ENCODE measurements at places on chromosomes 7 and 10. TPM values are rescaled to one million over a fixed set of nuclear protein-coding genes. Genes with fewer than 3 reads are reported as not detected.

KCNIP2 gene
- 5.2 TPM for total RNA-seq

DNA sequence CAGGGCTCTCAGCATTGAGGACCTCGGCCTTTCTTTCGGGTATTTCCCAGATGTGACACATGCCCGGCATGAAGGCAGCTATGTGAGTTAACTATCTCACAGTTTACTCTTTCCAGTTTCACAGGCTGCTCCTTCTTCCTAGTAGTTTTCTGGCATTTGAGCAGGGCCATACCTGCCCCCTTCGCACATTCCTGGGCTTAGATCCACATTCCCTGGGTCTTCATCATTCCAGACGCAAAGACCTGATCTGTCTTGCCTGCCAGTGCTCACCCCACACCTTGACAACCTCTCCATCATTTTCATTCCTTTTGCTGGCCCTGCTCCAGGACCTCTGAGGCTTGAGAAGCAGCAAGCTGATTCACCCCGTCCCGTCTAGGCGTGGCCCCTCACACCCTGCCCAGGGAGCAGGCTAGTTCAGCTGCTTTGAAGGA is 227.5 kb downstream of the WDR11 start:
- peak; percentile 44 for DNase-seq

MMRN2 gene
- total RNA-seq = 0.80 TPM

- no peak for DNase-seq
Observed at GRCh38 chr7:39664057-39664456, 40.7 kb downstream of the RALA start.

ATOH7 gene
- total RNA-seq = 0.46 TPM

GRCh38 chr7:50261593-50261992 is 42.9 kb upstream of the IKZF1 start:
- DNase-seq = no peak

- no peak for DNase-seq
Observed at GRCh38 chr10:5467634-5468255, 31.6 kb downstream of the CALML5 start.

DNA sequence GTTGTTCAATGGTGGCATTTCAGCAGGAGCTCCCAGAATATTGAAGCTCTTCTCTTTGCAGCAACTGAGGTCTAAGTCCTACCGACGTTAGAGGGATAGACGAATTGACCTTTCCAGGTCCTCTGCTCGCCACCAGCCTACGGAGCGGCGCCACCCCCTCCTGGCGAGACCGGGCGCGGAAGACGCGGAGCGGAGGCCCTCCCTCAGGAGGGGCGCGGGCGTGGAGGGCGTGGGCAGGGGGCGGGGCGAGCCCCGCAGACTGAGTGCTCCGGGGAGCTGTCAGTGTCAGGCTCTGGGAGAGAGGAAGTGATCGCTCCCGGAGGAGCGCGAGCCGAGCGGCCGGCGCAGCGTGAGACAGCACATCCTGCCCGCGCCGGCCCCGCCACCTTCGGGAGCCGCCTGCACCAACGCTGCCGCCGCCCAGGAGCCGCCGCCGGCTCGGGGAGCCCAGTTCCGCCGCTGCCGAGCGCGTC is at the start of gene DYNC1I1:
Gene DYNC1I1 (plus strand): TSS at position 257 of the 473 bp plus-strand sequence. CDS start 32,176 bp downstream, outside the sequence.
- peak; percentile 87 for DNase-seq

DNA sequence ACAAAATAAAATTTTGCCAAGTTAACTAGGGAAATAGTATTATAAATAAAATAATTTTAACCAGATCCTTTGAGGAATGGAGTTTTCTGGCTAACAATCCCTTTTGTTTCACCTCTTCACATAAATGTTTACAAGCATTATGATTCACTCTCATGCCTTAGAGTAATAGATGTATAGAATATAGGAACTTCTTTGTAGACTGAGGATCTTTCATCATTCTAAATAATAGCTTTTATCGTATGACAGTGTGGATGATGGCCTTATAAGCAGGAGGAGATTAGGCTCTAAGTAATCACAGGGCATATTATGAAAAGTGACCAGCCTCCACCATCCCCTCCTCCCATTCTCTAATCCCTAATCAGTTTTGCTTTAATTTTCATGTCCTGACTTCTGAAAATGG is 13.5 kb downstream of the ING3 start:
- no peak for DNase-seq

DOCK4 gene
- total RNA-seq = 12.7 TPM

GRCh38 chr7:68306692-68307107 is 1291.6 kb upstream of the AUTS2 start:
- no peak for DNase-seq

DNA sequence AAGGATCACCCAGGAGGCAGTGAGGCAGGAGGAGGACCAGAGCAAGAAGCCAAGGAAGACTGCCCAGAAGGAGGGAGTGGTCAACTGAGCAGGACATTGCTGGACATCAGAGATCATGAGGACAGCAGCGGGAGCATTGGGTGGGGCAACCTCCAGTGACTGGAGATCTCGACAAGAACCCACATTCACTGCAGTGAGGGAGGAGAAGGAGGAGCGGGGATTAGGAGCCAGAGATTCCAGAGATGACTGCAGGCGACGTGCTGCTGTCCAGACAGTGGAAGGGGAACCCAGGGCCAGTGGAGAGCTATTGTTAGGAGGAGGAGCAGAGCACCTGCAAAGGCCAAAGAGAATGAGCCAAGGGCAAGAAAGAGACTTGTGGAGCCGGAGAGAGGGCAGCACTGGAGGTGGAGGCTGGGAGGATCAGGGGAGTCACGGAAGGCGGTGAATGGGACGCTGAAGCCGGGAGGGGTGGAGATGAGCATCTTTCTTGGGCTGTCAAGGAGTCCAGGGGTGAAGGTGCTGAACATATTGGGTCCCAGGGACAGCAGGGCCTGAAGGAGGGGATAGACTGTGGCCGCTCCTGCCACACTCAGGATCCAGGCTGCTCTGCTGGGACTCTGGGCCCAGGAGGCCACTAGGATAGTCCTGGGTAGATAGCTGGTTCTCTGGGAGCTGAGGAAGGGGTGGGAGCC is 140.1 kb upstream of the UNC5B start:
- DNase-seq = no peak

DNA sequence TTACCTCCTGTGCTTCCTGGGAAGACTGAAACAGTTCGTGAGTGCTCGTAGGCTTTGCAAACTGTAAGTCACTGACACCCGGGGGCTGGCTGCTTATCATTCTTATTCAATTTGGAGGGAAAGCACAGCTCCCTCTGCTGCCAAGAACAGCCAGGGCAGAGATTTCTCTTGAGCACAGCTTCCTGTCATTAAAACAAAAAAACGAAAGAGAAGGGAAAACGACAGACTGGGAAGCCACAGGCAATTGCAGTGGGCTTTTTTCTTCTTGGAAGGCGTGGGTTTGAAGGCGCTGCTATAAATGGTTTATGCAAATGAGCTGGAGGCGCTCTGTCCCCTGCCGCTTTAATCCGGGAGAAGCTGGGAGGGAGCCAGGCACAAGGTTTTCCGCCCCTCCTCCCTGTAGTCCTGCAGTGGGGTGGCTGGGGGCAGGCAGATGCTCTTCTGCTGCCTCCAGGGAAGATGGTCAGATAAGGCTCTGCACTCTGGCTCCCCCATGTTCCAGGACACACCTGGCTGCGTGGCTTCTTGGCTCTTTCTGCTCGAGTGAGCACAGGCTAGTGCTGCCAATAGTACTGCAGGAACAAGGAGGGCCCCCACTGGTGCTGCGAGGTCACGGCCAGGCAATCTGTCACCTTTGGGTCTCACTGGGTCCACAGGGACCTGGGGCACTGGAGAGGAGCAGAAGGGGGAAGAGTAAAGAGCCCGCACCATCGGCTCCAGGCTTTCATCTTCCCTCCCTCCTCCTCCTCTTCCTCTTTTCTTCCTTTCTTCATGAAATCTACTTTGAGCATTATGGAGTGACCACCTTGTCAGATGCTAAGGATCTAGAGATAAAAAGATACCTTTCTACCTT is 49.5 kb downstream of the NEURL1 start:
- peak; percentile 85 for DNase-seq

MSMB gene
- total RNA-seq = 2.9 TPM

DNA sequence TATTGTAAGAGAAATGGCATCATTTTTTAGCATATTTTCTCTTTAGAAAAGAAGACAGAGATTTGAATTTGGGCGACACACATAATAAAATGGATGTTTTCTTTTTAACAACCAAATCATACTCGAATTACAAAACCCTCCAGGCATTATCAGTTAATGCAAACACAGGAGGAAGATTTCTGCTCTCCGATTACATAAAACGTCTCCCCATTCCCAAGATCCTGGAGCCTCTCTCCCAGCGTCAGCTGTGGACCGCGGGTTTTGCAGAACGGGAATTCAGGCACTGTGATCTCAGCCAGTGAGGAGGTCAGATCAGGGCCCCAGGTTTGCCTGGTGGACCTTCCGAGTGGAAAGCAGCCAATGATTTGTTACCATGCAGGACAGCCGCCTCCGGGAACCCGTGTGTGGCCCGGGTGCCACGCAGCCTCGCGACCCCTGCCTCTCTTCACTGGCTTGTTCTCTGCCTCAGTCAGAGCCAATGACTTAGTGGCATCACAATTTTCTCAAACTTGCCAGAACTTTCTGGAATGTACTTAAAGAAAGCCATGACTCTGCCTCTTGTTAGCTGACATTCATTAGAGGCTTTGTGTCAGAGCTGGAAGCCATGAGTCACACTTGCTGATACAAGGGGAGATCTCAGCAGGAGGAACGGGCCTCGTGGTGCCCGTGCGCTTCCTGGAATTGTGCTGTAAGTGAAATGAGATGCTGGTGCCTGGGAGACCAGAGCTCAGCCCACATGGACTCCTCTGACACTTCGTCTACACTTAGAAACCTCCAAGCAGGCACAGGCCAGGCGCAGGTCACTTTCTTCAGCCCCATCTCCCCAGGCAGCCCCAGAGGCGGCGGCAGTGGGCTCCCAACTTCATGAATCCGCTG is 246.1 kb downstream of the KLF6 start:
- peak; percentile 59 for DNase-seq

DNA sequence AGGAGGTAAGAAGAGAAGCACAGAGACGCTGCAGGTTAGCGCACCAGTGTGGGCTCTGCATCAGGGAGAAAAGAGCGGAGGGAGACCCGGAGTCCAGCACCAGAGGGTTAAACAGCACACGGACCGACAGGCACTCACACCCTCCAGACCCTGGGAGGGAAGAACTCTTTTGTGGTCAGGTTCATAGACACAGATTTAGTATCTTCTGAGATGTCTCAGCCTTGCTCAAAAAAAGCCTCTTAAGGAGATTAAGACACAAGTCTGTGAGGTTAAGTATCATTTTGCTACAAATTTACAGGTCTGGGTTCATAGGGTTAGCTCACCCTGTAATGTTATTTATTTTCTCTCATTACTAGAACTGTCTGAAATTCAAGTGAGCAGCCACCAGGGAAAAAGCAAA is 16.8 kb upstream of the NDST2 start:
- DNase-seq = no peak

GRCh38 chr10:114893251-114893650 is 44.7 kb upstream of the TRUB1 start:
- no peak for DNase-seq

CTTNBP2 gene
- 5.2 TPM for total RNA-seq

- DNase-seq = no peak
Observed at GRCh38 chr7:75694638-75695399, 43.9 kb downstream of the HIP1 start.

DPP6 gene
- total RNA-seq = 3.0 TPM

- DNase-seq = no peak
Observed at GRCh38 chr7:27605689-27606269, 56.9 kb downstream of the HIBADH start.

GRCh38 chr7:16644636-16645592 is 640 bp downstream of the ANKMY2 start:
- peak; percentile 58 for DNase-seq

GRM3 gene
- 0.29 TPM for total RNA-seq

TAS2R41 gene
- total RNA-seq = not detected

NEUROD6 gene
- total RNA-seq = not detected

- DNase-seq = no peak
Observed at GRCh38 chr7:46720761-46721160, 799.7 kb upstream of the IGFBP3 start.

GRCh38 chr10:54665095-54665494 is 135.9 kb downstream of the PCDH15 start:
- no peak for DNase-seq

MACC1 gene
- 2.0 TPM for total RNA-seq

EVX1 gene
- 0.28 TPM for total RNA-seq

DNA sequence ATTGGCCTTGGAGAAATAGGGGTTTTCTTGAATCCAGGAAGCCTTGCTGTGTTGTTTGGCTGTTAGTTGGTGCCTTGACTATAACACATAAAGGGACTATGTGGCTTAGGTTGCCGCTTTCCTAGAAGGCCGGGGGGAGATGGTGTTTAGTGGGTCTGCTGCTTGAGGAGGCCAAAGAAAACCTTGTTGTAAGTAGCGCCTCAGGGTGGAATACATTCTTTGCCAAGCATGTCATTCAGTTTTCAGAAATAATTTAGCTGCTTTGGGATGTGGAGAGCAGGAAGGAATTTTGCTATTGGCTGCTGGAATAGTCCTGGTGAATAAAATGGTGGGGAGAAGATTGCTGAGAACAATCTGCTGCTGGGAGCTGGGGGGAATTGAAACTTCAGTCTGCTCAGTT is 132.9 kb upstream of the WNT16 start:
- DNase-seq = no peak

GRCh38 chr7:134691546-134692343 is 45.1 kb downstream of the BPGM start:
- DNase-seq = no peak

GRCh38 chr10:114294549-114294948 is 55.5 kb downstream of the VWA2 start:
- DNase-seq = no peak

DNA sequence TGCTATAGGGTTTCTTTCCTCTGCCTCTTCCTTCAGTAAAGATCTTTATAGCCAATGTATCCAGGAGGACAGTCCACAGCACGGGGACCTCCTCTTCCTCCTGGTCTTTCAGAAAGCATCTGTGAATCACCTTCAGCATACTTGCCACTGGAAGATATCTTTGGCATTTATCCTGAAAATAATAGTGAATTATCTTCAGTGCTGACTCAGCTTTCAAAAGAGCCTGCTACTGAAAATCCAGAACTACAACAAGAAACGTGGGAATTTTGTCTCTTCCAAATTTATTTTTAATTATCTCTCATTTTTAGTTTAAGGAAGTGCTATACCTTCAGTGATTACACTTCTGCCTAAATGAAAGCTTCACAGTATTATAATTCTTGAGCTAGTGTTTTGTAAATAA is 7.6 kb upstream of the UNC5B start:
- no peak for DNase-seq

GRCh38 chr10:15804109-15804508 is 56.2 kb downstream of the MINDY3 start:
- no peak for DNase-seq

TAS2R40 gene
- not detected for total RNA-seq

- no peak for DNase-seq
Observed at GRCh38 chr7:36032361-36032818, 120.7 kb upstream of the EEPD1 start.

- DNase-seq = no peak
Observed at GRCh38 chr10:73163096-73163495, 4.7 kb downstream of the ECD start.

SPRN gene
- 0.11 TPM for total RNA-seq

DNA sequence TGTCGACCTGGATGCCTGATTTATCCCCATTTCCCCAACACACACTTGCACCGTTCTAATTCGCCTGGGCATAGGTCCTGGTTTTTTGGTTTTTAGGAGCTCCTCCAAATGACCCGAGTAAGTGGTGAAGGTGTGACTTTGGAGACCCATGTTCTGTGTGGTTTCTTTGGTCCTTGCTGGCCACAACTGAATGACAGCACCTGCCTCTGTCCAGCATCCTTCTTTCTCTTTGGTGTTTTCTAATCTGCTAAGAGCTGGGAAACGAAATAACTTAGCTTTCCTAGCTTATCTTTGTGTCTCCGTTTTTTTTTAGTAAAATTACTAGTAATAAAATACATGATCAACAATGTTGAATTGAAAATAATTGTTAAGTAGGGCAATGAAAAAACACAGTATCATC is 120.2 kb downstream of the PRLHR start:
- no peak for DNase-seq

All from endodermal cell (in vitro differentiated cells).